ENCODE measurements at places on chromosomes 3 and 15.

DNA sequence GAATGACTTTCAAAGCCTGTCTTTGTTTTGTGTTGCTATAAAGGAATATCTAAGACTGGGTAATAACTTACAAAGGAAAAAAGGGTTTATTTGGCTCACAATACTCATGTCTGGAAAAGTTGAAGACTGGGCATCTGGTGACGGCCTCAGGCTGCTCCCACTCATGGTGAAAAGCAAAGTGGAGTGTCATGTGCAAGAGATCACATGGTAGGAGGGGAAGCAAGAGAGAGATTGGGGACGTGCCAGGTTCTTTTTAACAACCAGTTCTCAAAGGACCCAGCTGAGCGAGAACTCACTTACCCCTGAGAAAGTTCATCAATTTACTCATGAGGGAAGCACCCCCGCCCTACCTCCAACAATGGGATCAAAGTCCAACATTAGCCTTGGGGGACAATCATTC, 929.4 kb downstream of the ROBO1 start:
- no peak for DNase-seq

GRCh38 chr3:78049521-78049920, 1009.6 kb downstream of the ROBO2 start:
- no peak for DNase-seq

DNA sequence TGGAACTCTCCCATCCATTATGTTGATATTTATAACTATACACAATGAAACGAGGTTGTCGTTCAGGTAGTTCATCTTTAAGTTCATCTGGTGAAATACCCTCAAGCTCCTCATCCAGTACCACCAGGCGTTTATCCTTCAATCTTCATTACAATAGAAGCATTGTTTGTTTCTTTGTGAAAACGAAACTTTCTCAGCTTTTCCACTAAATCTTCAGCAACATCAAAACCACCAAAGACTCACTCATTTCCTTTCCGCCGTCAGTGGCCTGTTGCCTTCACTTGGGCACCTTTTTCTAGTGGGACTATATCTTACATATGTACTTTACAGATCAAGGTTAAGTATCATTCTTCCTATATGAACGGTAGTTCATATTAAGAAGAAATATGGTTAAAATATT, 44.1 kb upstream of the TFG start:
- DNase-seq: no peak

GRCh38 chr3:111803123-111803593, 55.9 kb upstream of the PHLDB2 start:
- no peak for DNase-seq

GRCh38 chr3:183898028-183898431, 13.3 kb upstream of the PARL start:
- no peak for DNase-seq

GRCh38 chr15:41827290-41827879, 507 bp upstream of the JMJD7 start:
- no peak for DNase-seq

DNA sequence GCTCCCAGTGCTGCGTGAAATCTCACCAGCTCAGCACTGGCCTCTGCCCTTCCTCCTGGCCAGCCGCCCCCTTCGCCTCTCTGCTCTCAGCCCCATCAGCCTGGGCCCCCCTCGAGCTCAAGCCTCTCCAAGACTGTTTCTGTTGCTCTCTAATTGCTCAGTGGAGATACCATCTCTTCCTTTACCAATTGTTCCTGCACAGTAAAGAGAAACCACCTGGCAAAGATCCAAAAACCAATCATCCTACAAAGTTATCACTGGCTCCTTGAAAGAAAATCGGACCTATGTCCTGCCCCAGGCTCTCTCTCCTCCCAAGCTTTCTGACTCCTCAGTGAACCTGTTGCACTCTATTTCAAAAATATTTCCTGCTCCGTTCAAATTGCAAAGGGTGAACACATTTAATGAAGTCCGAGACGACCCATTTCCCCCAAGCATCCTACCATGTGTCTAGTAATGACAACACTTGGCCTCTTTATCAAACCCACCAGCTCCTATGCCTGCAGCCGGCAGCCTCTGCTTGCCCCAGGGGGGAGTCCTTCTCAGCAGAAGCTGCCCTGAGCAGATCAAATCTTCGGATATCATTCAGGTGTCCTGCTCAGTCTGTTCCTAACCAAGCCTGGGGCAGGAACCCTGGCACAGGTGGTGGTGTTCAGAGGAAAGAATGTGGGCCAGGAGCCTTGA, 53.7 kb upstream of the FAM174B start:
- DNase-seq: no peak

DNA sequence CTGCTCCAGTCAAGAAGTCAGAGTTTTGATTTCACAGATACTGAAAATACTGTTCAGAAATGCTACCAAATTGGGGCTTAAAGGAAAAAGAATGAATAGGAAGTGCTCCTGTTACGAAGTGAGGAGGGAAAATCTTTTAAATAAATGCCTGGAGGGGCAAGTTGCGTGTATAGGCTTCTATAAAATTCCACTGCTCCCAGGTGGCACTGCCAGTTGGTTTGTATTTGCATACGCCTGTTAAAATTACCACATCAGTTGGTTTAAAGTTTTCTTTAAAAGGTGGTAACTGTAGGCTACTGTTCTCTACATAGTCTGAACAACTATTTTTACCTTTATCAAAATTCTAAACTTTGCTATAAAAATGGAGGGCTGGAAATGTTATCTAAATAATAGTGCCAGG, 123.5 kb downstream of the DLG1 start:
- DNase-seq: no peak

DNA sequence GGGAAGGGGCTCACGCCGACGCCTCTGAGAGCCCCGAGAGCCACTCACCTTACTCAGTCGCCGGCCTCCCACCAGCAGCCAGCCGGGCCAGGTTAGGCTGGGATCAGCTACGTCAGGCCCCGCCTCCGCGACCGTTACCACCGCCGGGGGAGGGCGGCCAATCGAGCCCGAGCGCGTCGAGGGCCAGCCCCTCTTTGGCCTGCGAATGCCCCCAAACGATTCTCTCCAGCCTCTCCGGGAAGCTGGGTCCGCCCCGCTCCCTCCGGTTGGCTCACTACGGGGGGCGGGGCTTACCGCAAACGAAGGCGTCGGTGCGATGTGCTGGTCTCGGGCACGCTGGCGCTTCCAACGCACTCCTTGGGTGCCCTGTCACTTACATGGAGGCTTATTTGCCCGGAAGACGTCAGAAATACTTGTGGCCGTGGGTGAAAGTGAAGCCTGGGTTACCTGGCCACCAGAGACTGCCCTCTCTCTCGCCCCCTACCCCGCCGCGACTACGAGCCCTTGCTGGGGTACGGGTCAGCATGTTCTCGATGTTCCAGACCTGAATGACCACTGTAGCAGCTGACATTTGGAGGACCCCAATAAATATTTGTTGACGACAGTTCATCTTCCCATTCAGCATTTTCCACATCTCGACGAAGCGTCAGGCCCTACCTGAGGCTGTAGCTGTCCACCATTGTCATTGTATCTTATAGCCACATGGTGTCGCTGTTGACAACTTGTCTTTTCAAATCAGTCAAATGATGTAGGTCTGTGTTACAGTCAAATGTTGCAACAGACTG, at the start of gene CEP70:
Gene CEP70 (minus strand): TSS at position 111 of the 785 bp plus-strand sequence. CDS start 21,333 bp downstream, outside the sequence.
- DNase-seq: no peak

DNA sequence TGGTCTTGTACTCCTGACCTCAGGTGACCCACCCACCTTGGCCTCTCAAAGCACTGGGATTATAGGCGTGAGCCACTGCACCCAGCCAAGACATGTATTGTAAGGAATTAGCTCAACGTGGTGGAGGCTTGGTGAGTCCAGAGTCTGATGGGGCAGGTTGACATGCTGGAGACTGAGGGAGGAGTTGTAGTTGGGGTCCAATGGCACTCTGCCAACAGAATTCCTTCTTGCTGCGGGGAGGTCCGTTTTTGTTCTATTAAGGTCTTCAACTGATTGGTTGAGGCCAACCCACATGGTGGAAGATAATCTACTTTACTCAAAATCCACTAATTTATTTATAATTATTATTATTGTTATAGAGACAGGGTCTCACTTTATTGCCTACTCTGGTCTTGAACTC, 30.1 kb downstream of the PLA2G4D start:
- no peak for DNase-seq

- no peak for DNase-seq
Observed at GRCh38 chr15:91444656-91445055, 344.6 kb downstream of the SV2B start.

- no peak for DNase-seq
Observed at GRCh38 chr3:12869035-12869621, 27.8 kb upstream of the RPL32 start.

GRCh38 chr3:181173227-181173626, 183.7 kb upstream of the DNAJC19 start:
- DNase-seq: no peak

- DNase-seq: no peak
Observed at GRCh38 chr15:22844421-22845288, 6.2 kb downstream of the NIPA2 start.

DNA sequence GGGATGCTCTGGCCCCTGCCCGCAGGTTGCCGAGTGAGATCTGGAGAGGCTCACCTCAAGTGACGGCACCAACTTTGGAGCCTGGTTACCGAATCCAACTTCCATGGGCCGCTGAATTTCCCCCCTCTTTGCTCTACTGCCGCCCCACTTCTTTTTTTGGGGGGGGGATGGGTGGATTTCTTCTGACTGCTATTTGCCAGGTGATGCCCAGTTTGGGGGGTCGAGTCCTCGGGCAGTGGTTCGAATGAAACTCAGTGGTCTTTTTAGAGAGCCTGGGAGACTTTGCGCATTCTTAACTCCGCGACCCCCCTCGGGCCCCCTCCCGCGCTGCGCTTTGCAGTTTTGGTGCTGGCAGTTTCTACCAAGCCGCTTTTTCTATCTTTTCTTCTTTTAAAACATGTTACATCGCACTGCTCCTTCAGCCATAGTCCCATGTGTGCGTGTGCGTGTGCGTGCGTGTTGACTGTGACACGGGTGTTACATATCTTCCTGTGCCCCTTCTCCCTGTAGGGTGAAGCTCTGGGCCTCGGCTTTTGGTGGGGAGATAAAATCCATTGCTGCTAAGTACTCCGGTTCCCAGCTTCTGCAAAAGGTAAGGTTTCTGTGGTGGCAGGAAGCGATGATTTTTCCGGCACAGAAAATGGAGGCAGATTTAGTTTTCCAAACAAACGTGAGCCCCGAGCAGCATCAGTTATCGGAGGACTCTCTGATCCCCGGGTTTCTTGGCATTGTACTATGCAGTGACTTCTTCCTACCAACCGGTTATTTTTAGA, 837 bp downstream of the CACNA2D3 start:
- DNase-seq: no peak

GRCh38 chr15:21271566-21271965, 168.7 kb downstream of the POTEB3 start:
- no peak for DNase-seq

GRCh38 chr3:121819236-121819635, 15.6 kb downstream of the IQCB1 start:
- DNase-seq: no peak

DNA sequence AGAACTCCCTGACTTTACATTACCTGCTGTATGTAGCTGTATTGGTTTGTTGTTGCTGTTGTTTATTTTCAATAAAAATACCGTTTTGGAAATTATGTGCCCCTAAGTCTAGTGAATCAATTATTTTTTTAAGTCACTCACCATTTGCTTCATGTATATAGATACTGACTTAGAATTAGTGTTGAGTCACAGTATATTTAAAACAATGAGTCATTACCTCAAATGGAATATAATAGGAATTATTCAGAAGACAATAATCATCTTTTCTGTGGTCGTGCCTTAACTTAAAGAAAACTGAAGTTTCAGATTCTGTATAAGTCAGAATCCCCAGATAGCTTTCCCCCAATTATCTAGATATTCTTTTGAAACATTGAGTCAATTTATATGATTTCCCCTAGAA, 21.0 kb upstream of the ALDH1A2 start:
- no peak for DNase-seq

DNA sequence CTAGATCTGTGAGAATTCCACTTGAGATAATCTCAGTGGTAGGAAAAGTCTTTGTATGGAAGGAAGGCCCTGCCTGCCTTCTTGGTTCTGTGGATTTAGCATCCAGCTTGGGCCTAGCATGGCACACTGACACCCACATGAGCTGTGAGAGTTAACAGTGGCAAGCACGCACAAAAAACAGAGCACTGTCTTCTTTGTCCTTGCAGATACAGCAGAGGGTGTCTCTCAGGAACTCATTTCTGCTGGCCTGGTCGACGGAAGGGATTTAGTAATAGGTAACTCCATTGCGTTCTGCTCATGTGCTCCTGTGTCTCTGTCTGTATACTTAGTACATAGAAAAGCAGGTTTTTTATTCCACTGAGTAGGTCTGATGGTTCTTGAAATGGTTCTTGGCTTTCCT, 14.4 kb upstream of the SLC22A13 start:
- DNase-seq: no peak

DNA sequence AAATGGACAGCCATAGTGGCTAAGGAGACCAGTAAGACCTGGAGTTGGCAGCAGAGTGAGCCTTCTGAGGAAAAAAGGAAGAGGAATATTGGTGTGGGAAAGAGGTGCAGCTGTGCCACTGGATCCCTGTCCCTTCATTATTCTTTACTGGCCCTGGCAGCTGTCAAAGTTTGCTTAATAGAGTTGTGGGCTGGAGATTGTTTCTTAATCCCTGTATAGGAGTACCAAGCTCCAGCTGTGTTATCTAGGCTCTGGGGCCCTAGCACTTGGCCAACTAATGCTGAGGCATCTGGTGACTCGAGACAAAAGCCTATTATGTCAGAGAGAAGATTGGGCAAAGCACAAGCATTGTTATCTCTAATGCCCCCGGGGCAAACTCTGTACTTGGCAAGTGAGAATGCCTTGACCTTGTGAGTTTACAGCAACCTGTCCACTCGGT, 61.4 kb downstream of the ZNF609 start:
- peak; percentile 79 for DNase-seq

DNA sequence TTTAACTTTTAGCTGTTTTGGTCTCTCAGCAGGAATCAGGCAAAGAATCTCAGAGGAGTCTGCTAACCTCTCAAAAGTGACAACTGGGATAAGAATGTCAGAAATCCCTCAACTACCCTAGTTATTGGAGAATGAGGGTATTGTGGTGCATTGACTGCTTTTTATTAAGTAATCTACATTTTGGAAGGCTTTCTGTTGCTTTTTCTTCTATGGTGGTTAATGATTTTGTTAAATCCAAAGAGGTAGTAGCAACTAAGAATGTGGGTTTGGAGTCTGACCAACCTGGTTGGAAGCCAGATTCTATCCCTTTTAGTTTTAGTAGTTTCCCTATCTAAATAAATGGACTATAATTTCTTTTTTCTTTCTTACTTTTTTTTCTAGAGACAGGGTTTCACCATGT, 94.7 kb upstream of the RNF7 start:
- DNase-seq: no peak

DNA sequence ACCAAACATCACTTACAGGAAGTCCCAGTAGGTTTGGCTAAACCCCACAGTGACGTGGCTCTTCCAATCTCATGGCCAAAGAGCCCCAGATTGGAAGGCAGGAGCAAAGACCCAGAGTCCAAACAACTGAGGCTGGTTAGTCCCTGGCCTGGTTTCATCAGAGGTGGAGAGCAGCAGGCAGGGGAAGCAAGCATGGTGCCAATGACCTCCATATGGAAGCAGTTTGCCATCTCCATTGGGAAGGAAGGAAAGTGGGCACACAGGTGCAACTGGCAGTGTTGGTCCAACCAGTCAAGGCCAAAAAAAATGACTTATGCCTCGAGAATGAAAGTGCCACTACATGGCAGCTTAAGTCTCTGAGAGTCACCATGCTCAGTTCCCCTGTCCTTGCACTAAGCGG, 175.9 kb downstream of the NTRK3 start:
- no peak for DNase-seq
